ENCODE measurements at places on chromosomes 12 and 14.

GRCh38 chr12:131390412-131391334 is 320.2 kb upstream of the SFSWAP start:
- DNase-seq = peak; percentile 31

GRCh38 chr14:78782551-78782950 is 612.4 kb downstream of the NRXN3 start:
- no peak for DNase-seq

GRCh38 chr14:83713732-83714131 is 1816.2 kb upstream of the FLRT2 start:
- DNase-seq = no peak

DNA sequence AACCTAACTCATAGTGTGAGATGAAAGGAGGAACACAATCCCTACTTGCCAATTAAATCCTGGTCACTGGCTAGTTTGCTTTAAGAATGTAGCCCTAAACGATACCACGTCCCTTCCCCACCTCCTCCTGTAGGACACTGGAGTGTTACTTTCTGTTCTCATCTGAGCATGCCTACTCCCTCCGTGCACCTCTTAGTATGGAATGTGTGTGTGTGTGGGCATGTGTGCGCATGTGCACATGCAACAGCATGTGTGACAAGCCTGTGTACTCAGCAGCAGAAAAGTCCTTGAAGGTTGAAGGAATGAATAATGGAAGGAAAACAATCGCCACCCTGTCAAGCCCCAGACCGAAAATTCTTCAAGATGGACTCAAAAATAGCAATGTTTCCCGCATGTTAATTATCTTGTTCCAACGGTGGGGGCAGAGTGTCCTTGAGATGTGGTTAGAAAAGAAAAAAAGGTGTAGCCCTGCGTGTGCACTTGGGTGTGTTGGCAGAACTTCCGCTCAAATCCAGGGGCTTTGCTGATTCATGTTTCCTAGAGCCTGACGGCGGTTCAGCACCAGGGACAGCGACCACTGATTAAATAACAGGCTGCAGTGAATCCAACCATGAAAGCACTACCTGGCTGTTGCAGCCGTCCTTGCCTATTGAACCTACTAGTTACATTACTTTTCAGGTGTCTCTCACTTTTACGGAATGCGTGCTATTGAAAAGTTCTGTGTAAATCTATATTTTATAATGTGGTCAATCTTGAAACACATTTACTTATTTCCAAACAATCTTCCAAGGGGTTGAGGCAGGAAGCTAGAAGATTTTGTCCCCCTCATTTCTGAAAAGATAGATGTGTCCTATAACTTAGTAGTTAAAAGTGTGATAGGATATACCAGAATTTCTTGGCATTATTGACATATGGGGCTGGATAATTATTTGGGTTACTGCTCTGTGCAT is 79.8 kb downstream of the SRRM4 start:
- no peak for DNase-seq

GRCh38 chr12:22048351-22049041 is 2.5 kb downstream of the CMAS start:
- no peak for DNase-seq

DNA sequence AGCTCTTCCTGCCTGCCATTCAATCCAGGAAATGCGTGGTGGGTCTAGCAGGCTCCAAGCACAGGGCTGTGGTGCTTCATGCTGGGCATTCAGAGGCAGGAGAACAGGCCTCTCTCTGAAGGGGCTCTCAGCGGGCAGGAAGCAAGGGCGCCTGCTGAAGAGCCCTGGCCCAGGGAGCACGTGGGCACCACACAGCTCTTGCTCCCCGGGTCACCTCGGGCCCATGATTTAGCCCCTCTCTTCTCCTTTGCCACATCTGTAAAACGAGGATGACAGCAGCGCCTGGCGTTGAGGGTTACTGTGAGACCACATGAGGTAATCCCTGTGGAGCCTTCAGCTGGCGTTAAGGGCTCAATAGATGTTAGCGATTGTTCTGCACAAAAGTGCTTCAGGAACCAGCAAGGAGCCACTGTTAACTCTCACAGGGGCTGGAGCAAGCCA is 37.6 kb upstream of the SPTLC2 start:
- no peak for DNase-seq

- no peak for DNase-seq
Observed at GRCh38 chr12:105573574-105573973, 243.1 kb downstream of the C12orf75 start.

GRCh38 chr14:55327179-55327578 is 56.0 kb downstream of the FBXO34 start:
- DNase-seq = no peak

GRCh38 chr14:38623661-38624060 is 367.8 kb upstream of the CLEC14A start:
- no peak for DNase-seq

DNA sequence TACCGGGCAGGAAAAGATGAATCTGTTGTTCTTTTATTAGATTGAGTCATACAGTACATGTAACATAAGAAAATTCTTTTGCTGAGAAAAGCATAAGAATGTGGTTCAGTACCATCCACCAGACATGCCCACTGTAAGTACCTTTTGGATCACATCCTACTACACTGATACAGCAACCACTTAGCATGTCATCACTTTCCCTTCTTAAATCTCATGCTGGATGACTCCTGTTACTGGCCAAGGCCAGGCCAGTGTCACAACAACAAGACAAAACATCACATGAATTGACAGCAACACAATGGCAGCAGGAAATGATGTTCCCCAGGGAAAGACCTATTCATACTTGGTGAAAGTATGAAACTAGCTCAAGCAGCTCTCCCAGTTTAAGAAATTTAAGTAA is 46.4 kb downstream of the STXBP6 start:
- DNase-seq = no peak

GRCh38 chr12:3795492-3796133 is 42.7 kb upstream of the CRACR2A start:
- DNase-seq = no peak

DNA sequence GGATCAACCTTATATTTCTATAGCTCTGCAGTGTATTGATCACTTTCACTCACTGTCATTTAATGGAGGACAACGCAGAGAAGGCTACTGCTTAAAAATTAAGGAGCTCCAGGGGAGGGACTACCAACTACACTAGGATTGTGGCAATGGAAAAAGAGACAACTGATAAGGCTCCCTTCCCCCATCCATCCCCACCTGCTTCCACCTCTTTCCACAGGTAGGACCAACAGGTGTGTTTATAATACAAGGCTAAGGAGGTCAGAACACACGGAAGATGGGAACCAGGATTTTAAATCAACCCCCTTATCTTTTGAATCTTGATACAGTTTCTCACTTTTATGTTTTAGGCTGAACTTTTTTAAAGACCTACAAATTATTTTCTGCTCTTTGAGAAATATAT is 90.8 kb downstream of the STAB2 start:
- no peak for DNase-seq

GRCh38 chr12:108228746-108229145 is 99.7 kb downstream of the WSCD2 start:
- no peak for DNase-seq

- no peak for DNase-seq
Observed at GRCh38 chr12:10042167-10042566, 11.7 kb downstream of the CLEC9A start.

- no peak for DNase-seq
Observed at GRCh38 chr14:101843665-101844064, 82.2 kb downstream of the PPP2R5C start.

GRCh38 chr12:57726884-57727757 is 11.4 kb downstream of the AGAP2 start:
- DNase-seq = no peak

DNA sequence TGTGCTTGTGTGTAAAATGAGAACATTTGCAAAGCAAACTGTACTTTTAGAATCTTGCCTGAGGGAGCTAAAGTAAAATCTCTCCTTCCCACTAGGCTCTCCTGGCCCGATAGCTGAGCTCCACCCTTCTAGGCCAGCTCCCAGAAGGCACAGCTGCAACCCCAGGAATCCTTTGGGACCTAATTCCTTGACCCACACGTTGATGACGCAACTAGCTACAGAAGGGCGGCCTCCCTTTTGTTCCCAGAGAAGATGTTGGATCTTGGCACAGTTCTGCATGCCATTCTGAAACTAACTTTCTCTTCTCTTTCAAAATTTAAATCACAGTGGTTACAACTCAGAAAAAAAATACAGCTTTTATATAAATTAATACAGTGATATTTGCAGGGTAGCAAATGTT is 268.1 kb downstream of the EGLN3 start:
- DNase-seq = peak; percentile 33

DNA sequence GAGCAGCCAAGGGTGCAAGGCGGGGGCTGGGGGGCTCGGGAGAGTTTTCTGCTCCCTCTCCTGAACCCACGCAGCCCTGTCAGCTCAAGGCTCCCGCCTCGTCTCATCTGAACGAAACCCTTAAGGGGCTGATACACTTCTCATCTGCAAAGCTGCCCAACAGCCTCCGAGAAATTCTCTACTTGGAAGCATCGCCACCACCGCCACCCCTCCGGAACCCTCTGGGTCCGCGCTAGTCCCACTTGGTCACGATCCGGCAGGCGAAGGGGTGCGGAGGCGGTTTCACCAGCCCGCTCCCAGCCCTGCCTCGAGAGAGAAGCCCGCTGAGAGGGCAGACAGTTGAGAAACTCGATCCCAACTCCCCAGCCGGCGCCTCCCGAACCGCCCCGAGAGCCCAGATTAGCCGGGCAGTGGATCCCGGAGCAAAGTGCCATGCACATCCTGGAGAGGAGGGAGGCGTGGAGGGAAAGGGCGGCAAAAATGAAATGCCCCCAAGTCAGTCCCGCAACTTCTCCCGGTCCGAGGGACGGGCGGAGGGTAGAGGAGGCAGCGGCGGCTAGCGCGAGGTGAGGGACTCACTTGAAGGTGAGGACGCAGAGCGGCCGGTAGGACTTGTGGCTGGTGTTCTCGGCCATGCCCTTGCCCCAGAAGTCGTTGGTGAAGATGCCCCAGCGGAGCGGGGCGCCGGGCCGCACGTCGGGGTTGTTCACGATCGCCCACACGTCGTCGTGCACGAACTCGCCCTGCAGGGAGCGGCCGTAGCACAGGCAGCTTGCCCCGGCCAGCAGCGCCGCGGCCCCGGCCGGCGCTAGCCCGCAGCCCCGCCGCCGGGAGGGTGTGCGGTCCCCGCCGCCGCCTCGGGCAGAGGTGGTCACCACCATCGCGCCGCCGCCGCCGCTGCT is 620 bp downstream of the TMTC1 start:
- DNase-seq = peak; percentile 28

DNA sequence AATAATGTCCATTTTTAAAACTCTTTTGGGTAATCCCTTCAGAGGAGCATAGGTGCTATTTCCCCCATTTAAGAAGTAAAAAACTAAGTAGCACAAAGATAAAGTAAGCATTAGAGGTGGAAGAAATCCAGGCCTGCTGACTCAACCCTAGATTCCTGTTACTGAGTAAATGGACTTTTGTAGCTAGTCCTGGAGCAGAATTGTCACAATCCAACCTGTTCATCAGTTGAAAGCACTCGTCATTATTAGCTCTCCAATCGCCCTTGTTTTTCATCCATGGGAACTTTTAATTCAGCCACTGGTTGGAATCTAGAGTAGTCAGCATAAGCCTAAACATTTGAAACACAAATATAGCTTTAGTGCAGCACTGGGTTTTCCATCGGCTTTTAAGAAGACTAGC is 139.5 kb upstream of the AMIGO2 start:
- DNase-seq = no peak

DNA sequence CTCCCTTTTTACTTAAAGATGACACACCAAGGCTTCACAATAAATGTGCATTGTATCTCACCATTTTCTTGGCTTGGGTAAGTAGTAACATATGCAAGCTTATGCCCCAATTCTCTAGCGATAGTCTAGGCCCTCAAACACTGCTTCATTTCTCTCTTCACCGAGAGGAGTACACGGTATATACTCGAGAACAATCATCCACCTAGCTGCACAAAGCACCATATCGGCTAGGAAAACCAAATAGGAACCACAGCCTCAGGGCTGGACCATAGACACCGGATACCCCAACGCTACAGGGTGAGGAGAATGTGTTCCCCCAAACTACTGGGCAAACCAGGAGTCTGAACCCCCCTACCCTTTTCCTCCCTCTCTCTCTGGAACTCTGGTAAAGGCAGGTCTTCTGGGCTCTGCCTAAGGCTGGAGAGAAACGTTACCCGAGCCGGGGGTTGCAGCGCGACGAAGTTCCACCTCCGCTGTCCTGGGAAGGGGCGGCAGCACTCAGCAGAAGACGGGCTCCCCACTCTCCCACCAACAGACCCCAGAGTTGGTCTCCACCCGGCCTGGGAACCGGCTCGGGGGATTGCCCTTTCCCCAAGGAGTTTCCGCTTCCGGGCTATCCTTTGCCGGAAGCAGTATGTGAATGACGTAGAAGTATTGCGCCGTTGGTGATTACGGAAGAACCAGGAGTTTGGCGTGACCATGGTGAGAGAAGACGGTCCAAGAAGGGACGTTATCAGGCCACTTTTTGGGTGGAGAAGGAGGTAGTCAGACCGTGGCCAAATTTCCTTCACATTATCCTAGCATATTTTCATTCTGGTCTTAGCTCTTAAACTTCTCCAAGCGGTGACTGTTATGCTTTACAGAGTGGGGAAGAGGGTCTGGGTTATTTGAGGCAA is at the start of the genes AREL1 and FCF1:
TSS of gene AREL1 (minus strand) at position 582 of the 896 bp plus-strand sequence. CDS start 27,465 bp downstream, outside the sequence.
TSS of gene FCF1 (plus strand) at position 646 of the 896 bp plus-strand sequence. CDS start at position 700, 54 bp downstream.
- no peak for DNase-seq

DNA sequence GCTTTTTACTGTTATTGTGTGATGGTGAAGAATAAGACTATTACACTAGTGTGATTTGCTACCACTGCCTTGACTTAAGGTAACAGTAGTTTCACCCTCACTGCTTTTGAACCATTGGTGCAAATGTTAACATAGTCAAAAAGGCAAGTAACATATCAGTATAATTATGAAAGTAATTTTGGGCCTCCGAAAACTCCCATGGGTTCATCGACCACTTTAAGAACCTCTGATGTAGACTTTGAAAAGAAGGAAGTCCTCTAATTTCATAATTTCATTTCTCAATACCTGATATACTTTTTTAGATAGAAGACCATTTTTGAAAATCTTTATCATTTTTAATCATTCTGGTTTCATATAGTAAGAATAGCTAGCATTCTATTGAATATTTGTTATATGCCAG is 57.7 kb downstream of the ETNK1 start:
- no peak for DNase-seq

DNA sequence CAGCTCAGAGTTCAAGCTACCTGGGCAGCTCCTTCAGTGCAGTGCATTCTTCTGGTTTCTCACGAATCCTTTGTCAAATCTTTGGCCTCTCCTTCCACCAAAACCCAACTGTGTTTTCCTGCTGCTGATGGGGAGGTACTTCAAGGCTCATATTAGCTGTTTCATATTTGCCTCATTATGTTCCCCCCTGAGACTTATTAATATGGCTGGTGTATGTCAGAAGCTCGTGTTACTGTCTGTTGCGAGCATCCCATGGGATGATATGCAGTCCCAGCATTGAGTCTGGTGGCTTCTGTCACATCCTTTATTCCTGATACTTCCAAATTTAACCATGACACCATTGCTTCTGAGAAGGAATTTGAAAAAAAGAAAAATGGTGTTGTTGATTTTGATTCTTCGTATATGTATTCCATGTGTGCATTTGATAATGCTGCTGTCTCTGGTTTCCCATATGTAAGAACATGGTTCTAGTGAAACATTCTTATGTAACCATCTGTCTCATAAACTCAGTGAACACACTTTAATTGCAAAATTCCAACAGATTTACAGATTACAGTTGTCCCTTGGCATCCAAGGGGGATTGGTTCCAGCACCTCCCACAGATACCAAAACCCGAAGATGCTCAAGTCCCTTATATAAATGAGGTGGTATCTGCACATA is 149.1 kb downstream of the KICS2 start:
- no peak for DNase-seq
